Stimulated activated CD4-positive, alpha-beta T cell treated with anti-CD3 and anti-CD28 coated beads, TNF-alpha, amount 100 ng/mL, for 24 hours (primary cell): ENCODE measurements at places on chromosomes 1 and 21.

DNA sequence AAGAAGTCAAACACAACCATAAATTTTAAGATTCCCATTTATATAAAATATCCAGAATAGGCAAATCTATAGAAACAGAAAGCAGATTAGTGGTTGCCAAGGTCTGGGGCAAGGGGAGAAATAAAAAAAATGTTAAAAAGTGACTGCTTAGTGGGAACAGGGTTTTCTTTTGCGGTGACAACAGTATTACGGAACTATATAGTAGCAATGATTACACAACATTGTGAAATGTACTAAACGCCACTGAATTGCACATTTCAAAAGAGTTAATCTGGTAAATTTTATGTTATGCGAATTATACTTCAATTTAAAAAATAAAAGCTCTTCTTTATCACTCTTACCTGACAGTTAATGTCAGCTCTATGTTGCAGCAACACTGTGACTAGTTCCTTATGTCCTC, 105.2 kb downstream of the ACBD6 start:
- no peak for DNase-seq

GRCh38 chr1:238329671-238330070, 438.9 kb upstream of the ZP4 start:
- no peak for DNase-seq

GRCh38 chr1:39094685-39095084, 68.5 kb downstream of the NDUFS5 start:
- no peak for DNase-seq

GRCh38 chr1:236257216-236257615, 24.5 kb downstream of the ERO1B start:
- DNase-seq: no peak

GRCh38 chr1:96792220-96792619, 70.6 kb downstream of the PTBP2 start:
- DNase-seq: no peak

DNA sequence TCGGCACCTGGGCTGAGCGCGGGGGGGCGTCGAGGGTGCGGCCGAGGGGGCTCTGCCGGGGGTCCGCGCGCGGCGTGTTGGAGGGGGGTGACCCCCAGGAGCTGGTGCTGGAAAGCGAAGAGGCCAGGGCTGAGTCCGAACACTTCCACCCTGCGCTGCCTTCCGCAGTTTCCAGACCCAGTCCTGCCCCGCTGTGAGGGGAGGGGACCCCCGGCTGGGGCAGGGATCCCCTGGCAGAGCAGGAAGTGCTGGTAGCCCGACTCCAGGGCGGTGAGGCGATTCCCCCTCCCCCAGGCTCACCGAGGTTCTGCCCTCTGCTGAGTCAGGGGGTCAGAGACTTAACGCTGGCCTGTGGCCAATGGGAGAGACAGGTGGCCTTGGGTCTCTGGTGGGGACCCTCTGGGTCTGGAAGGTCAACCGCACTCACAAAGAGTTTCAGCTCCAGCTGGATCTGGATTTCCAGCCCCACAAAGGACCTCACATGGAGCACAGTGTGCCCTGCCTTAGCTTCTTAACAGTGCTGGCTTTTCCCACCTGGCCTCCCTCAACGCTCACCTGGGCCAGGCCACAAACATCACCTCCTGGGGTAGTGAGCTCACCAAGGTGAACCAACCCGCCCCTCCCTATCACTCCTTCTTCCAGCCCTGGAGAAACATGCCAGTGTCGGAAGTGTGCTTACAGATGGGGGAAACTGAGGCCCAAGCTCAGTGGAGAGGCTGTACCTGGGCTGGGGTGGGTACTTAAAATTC, 39.8 kb upstream of the SYNC start:
- no peak for DNase-seq

DNA sequence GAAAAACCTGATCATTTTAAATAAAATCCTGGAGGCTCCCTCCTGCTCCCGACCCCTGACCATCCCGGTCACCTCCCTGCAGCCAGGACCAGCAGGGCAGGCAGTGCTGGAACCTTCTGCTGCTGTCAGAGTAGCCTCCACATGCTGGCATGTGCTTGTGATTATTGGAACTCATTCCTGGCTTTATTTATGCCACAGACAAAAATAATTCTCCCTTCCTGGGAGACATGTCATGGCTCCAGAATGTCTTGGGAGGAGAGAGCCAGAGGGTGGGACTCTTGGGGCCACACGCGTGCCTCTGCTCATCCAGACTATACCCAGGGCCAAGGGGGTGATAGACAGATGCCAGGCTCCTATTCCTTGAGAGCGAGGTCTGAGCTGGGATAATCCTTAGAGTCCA, 183.6 kb upstream of the RAB4A start:
- DNase-seq: no peak

DNA sequence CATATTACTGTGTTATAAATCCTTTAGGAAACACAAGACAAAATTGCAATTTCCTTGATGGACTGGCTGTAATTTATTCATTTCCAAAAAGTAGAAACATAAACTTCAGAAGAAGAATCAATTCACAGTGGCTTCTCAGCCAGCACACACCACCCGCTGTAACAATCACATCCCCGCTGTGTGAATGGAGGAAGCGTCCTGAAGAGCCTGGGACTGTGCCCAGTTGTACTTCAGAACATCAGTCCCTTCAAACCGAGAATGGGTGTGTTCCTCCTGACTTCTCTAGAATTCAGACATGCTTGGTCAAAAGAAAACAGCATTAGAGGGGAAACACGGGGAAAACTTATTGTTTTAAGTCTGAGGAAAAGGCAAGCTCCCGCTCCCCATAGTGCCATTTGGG, 28.8 kb upstream of the CD84 start:
- no peak for DNase-seq

GRCh38 chr1:84830136-84830535, 62.9 kb downstream of the LPAR3 start:
- DNase-seq: no peak
